ENCODE measurements at places on chromosomes 7 and 10. TPM values are rescaled to one million over a fixed set of nuclear protein-coding genes. Genes with fewer than 3 reads are reported as not detected.

WDR37 gene
- total RNA-seq: 15.8 TPM

FAM25A gene
- total RNA-seq: not detected

SPDYE1 gene
- not detected for total RNA-seq

DNA sequence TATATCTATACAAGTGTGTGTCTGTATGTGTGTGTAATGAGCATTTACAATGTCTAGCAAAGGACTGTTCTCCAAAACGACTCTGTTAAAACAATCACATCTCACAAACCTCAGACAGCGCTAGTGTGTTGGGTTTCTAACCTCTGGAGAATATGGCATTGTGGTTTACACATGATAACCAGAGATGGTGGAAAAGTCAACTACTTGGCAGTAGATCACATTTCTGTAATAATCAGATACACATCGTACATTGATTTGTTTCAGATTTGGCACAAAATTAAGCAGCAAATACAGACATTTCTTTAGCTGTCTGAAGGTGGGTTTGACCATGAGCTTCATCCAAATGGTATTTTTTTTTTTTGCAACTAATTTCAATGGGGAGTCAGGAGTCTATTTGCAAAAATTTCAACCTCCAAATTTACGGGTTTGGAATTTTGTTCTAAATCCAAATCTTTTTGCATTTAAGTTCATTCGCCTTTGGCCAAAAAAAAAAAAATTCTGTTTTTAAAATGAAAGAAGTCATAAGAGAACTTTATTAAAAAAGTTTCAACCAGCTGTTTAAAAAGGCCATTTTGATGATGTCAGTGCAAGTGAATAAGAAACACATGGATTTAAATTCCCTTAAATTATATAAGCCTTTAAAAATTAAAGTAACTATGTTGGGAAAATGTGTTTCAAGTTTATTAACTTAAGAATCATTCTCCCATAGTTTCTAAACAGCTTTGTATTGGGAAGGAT lies 127.8 kb downstream of the TMEM26 start:
- no peak for DNase-seq
- H3K4me1 ChIP-seq: no peaks in the 10 kb centered on the region
- H3K4me3 ChIP-seq: no peak overlapping the region
- no peaks in the 10 kb centered on the region for H3K36me3 ChIP-seq
- no peaks in the 10 kb centered on the region for H3K27me3 ChIP-seq

GRCh38 chr7:14639801-14640200 lies 262.8 kb downstream of the DGKB start:
- no peaks in the 10 kb centered on the region for H3K4me1 ChIP-seq
- H3K4me3 ChIP-seq: no peak overlapping the region
- H3K27me3 ChIP-seq: no peaks in the 10 kb centered on the region
- H3K27ac ChIP-seq: no peak overlapping the region
- no peaks in the 10 kb centered on the region for H3K36me3 ChIP-seq

GRCh38 chr10:69636626-69637605 lies 6.9 kb downstream of the FAM241B start:
- H3K36me3 ChIP-seq: no peaks in the 10 kb centered on the region
- H3K27ac ChIP-seq: no peak overlapping the region
- DNase-seq: peak; percentile 26
- H3K4me1 ChIP-seq: no peaks in the 10 kb centered on the region

- peaks cover 33% of the 10 kb centered on the region for H3K27me3 ChIP-seq
- H3K27ac ChIP-seq: no peak overlapping the region
- H3K4me3 ChIP-seq: no peak overlapping the region
- no peaks in the 10 kb centered on the region for H3K36me3 ChIP-seq
Observed at GRCh38 chr7:128168667-128169210, 72.3 kb upstream of the LEP start.

VAX1 gene
- not detected for total RNA-seq

GRCh38 chr10:78211561-78212051 lies 177.9 kb downstream of the RPS24 start:
- H3K36me3 ChIP-seq: no peaks in the 10 kb centered on the region
- no peak overlapping the region for H3K27ac ChIP-seq
- no peaks in the 10 kb centered on the region for H3K27me3 ChIP-seq
- H3K4me3 ChIP-seq: no peak overlapping the region
- H3K4me1 ChIP-seq: no peaks in the 10 kb centered on the region

DNA sequence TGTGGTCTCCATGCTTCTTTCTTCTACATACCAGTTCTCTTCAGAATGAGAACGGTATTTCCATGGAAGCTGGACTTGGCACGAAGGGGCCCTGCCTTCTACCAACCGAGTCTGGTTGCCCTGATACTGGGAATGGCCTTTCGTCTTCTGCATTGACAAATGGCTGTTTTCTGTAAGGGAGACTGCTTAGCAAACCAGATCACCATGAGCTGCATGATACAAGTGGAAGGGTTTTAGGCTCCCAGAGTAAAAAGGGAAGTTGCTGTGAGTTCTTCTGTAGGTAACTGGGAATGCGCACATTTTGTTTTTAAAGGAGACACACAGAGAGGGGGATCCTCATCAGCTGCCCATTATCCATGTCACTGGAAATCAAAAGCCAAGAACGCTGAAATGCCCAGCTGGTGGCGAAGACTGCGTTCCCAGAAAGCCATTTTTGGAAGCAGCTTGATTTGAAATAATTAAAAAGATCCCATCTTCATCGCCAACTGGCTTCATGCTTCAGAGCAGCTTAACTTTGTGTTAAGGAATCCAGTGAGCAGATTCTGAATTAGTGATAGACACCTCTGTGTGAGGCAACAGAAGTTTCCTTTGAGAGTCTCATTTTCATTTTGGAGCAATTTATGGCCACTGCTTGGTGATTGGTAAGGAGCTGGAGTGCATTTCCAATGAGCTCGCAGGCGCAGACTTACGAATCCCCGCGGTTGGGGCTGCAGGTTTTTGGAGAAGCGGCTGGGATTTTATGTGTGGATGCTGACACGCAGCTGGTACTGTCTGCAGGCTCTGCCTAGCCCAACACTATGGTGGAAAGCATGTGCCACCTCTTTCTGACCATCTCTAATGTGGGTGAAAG lies 672.7 kb upstream of the FOXK1 start:
- no peak overlapping the region for H3K4me3 ChIP-seq
- no peaks in the 10 kb centered on the region for H3K36me3 ChIP-seq

GIMAP4 gene
- 57.3 TPM for total RNA-seq

DNA sequence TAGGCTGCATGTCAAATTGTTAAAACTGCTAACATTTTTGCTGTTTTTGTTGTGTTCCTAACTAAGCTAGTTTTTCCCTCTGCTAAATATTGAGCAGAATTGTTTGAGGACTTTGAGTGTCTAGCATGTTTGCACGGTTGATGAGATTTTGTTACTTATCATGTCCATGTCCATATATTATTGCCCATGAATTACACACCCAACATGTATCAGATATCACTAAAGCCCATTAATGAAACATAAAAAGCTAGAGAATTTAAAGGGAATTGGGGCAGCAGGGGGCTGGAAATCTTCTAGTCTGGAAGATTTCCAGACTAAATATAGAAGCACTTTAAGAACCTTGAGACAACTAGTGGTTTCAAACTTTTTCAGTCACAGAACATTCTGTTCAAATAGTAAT lies 197.7 kb downstream of the SNX10 start:
- H3K36me3 ChIP-seq: no peaks in the 10 kb centered on the region
- H3K27me3 ChIP-seq: no peaks in the 10 kb centered on the region

ASB4 gene
- not detected for total RNA-seq

DNA sequence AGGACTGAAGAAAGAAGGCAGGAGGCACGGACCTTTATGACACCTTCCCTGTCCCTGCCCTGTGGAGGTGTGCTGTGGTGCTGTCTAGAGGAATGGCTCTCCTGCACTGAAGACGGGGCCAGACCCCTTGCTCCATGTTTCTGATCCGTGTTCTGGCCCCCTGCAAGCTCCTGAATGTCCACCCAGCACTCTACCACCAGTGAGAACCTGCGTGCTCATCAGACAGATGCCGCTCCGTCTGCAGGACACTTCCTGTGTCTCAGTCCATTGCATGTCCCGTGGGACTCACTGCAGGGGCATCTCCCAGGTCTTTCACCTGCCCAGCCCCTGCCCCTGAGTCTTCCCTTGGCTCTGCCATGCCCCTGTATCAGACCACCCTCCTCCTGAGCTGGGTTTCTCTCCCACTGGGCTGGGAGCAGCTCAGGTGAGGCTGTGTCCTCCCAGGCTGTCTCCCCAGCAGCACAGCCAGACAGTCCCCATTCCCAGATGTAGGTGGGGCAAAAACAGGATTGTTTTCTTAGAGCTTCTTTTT lies 278.3 kb upstream of the ZNF32 start:
- no peak overlapping the region for H3K27ac ChIP-seq
- H3K36me3 ChIP-seq: no peaks in the 10 kb centered on the region
- H3K4me1 ChIP-seq: no peaks in the 10 kb centered on the region
- no peaks in the 10 kb centered on the region for H3K27me3 ChIP-seq
- no peak for DNase-seq

MYL10 gene
- not detected for total RNA-seq

- no peak for DNase-seq
- H3K4me1 ChIP-seq: no peaks in the 10 kb centered on the region
- H3K4me3 ChIP-seq: no peak overlapping the region
- H3K36me3 ChIP-seq: no peaks in the 10 kb centered on the region
- no peaks in the 10 kb centered on the region for H3K27me3 ChIP-seq
Observed at GRCh38 chr10:95236068-95236903, 42.2 kb downstream of the ACSM6 start.

DNA sequence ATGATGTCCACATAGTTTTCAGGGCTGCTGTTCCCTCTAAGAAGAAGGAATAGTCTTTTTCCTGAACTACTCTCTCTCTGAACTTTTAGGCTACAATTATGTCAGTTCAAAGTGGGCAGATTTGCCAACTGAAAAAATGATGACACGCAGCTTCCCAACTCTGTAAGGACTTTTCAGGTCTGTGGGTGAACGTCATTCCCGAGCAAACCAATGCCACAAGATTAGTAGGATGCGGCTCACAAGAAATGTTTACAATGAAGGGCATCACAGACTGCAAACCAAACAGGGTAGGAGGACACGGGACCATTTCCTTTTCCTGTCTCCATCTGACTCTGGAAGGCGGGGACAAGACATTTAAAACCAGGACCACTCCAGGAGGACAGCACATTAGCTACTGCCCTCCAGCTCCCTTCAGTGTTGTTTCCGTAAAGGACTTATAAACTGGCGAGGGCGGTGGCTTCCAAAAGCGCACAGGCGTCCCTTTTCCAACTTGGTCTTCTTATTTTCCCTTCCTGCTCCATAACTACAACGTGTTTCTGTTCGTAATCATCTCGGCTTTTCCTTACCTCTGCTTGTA lies 539 bp upstream of the MKLN1 start:
- no peaks in the 10 kb centered on the region for H3K36me3 ChIP-seq
- peak overlapping the region; percentile 89 for H3K4me3 ChIP-seq
- peak; percentile 18 for DNase-seq
- no peaks in the 10 kb centered on the region for H3K27me3 ChIP-seq
- H3K4me1 ChIP-seq: peaks cover 21% of the 10 kb centered on the region

MYH16 gene
- total RNA-seq: not detected

TUBAL3 gene
- total RNA-seq: not detected

TRPV6 gene
- not detected for total RNA-seq

DNA sequence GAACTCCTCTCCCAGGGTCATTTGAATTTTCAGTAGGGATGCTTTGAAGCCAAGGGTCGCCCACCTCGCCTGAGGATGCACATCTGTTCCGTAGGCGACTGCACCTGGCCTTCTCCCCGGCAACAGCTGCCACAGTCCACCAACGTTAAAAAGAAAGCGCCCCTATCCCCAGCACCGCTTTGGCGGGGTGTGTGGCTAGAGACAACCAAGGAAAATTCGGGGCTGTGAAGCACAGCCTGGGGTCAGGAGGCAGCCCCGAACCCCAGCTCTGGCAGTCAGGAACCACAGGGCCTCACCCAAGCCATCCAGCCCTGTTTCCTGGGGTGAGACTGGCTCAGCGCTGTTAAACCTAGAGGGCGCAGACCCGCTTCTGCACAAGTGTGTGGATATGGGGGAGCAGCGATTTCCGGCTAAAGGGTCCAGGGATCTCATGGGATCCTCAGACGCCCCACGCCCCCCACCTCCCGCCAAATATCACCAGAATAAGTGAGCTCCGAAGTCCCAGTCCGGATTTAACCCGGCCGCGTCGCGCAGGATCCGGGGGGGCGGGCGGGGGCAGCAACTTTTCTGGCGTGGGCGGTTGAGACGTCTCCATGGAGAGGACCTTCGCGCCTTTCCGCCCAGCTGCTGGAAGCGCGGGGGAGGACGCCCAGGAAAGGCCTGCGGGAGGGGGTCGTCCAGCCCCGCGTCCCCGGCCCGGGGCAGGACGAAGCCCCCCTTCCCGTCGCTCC lies 822 bp downstream of the ZC3HAV1L start:
- no peak for DNase-seq
- peak overlapping the region; percentile 7 for H3K4me3 ChIP-seq
- H3K27me3 ChIP-seq: no peaks in the 10 kb centered on the region
- no peaks in the 10 kb centered on the region for H3K36me3 ChIP-seq
- H3K4me1 ChIP-seq: no peaks in the 10 kb centered on the region

- no peak for DNase-seq
- H3K27ac ChIP-seq: no peak overlapping the region
- no peaks in the 10 kb centered on the region for H3K4me1 ChIP-seq
- no peak overlapping the region for H3K4me3 ChIP-seq
- no peaks in the 10 kb centered on the region for H3K27me3 ChIP-seq
Observed at GRCh38 chr10:111707076-111707475, 476.5 kb downstream of the GPAM start.

ENTPD1 gene
- 7.1 TPM for total RNA-seq

GRCh38 chr10:99484626-99485581 lies 47.8 kb upstream of the NKX2-3 start:
- H3K36me3 ChIP-seq: no peaks in the 10 kb centered on the region
- DNase-seq: no peak
- no peak overlapping the region for H3K27ac ChIP-seq

PRSS2 gene
- total RNA-seq: not detected

C7orf57 gene
- 0.92 TPM for total RNA-seq

PLAU gene
- total RNA-seq: 1.2 TPM

DNA sequence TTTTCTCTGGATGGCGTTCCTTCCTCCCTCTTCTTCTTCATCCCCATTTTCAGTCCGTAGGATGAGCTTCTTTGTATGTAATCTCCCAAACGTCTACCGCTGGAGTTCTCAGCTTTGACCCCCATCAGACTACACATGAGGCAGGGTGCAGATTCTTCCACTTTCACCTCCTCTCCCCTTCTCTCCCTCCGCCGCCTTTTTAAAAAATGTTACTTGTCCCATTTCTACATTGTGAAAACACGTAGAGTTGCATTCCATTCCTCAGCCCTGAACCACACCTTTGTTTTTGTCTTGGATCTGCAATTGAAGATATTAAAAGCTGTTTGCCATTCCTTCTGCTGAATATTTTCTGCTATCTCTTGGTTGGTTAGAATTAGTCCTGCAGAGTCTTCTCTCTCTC lies 6.2 kb downstream of the ADIRF start:
- H3K27me3 ChIP-seq: no peaks in the 10 kb centered on the region
- DNase-seq: no peak
- no peak overlapping the region for H3K27ac ChIP-seq
- peaks cover 22% of the 10 kb centered on the region for H3K4me1 ChIP-seq

- no peaks in the 10 kb centered on the region for H3K27me3 ChIP-seq
- no peaks in the 10 kb centered on the region for H3K4me1 ChIP-seq
- no peak overlapping the region for H3K27ac ChIP-seq
- DNase-seq: no peak
- no peaks in the 10 kb centered on the region for H3K36me3 ChIP-seq
Observed at GRCh38 chr7:142280263-142280662, 22.4 kb upstream of the PRSS58 start.

CFAP69 gene
- total RNA-seq: 0.53 TPM

Measured in CD8-positive, alpha-beta memory T cell (primary cell).